Lung microvascular endothelial cell (primary cell): ENCODE measurements at places on chromosomes 6 and 20.

DNA sequence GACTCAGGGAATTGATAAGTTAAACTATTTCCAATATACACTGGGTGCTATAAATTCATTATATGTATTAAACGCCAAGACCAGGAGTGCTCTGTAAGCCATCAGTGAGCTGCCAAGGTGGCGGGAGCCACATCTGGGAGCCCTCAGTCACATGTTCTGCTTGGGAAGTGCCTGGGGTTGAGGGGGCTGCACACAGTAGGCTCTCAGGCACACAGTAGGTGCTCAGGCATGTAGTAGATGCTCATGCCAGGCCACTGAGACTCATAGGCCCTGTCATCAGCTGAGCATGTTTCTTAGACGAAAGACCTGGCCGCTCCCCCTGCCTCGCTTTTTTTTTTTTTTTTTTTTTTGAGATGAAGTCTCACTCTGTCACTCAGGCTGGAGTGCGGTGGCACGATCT lies 83.3 kb upstream of the BHLHE23 start:
- no peak for DNase-seq

DNA sequence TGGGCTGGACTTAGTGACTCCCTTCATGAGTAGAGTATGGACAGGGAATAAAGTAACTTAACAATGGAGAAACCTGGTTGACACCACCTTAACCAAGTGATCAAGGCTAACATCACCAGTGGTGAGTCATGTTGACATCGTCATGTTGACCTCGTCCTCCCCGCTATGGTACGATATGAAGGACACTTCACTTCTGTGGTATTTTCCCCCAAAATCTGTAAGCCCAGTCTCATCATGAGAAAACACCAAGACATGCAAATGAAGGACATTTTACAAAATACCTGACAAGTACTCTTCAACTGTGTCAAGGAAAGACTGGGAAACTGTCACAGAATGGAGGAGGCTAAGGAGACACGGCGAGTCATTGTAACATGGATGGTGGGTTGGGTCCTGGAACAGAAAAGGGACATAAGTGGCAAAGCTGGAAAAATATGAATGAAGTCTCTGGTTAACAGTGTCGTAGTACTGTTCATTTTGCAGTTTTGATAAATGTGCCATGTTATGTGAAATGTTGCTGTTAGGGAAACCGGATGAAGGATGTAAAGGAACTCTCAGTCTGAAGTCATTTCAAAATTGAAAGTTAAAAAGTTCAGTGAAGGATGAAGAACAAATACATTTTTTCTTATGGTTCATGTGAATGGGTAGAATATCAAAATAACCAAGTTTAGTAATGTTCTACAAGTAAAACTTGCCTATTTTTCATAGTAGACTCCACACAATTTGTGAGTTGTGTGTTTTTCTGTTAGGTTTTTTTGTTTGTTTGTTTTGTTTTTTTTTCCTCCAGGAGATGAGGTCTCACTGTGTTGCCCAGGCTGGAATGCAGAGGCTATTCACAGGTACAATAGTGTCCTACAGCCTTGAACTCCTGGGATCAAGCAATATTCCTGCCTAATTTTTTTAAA lies 247.5 kb downstream of the TMEM242 start:
- DNase-seq, result peak; percentile 8

- DNase-seq, result no peak
Observed at GRCh38 chr6:155676346-155676745, 220.7 kb upstream of the NOX3 start.

DNA sequence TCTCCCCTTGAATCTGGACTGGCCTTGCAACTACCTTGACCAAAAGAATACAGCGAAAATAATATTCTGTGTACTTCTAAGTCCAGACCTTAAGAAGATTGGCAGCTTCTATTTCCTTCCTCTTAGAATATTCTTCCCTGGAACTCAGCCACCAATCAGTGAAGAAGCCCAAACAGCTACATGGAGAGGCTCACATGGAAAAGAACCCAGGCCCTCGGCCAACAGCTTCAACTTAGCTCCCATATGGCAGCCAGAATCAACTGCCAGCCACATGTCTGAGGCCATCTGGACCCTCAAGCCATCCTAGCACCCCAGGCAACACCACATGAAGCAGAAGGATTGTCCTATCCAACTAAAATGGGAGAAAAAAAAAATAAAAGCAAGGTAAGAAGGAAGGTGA lies 178.8 kb downstream of the IBTK start:
- DNase-seq, result no peak

- no peak for DNase-seq
Observed at GRCh38 chr20:46899621-46900020, 5.0 kb downstream of the EYA2 start.

GRCh38 chr6:84462698-84463097 lies 235.3 kb upstream of the CEP162 start:
- DNase-seq, result peak; percentile 27

DNA sequence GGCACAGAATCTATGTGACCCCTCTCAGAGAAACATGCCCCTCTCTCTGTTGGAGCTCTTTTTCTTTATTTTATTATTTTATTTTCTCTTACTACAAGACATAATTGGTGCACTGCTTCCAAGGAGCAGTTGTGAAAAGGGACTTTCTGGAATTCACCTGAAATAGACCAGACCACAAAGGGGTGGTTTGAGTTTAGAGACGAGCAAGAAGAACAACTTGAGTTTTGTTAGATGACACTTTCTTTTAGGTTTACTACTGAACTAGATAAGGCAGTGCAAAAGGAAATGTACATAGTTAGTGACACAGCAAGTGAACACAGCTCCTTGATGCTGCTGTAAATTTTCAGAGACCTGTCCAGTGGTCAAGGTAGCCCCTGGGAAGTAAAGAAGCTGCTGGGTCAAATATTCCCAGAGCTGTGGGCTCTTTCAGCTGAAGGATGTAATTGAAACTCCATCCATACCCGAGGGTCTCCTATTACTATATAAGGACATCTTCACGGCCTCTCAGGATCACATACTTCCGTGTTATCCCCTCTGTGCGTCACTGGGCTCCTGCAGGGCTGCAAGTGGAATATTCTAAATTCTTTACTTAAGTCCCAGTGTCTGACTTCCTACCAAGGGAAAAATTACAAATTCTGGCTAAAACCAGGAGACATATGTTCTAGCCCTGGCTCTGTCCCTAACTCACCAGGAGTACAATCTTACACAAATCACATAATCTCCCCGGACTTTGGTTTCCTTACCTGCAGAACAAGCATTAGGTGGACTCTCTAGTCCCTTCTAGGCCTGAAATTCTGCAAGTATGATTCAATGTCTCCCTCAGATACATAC lies 69.1 kb upstream of the ADTRP start:
- no peak for DNase-seq

GRCh38 chr6:127190552-127190951 lies 72.1 kb downstream of the RSPO3 start:
- peak; percentile 73 for DNase-seq

DNA sequence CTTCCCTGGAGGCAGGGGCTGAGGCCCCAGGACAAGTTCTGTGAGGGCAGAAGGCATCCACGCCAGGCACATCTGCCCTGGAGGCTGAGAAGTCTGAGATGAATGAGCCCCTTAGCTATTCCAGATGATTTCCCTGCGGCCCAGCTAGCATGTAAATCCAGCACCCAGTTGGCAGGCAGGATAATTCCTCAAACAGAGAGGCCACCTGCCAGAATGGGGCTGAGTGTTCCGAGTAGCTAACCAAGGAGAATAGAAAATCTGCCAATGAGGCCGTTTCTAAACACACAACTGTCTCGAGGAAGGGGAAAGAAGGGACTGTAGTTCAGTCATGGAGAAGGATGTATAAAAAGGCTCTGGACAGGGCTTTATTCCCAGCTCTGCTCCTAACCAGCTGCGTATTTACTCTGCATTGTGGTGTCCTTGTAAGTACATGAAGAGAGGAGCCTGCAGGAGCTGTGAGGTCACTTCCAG lies 211.4 kb upstream of the CDYL start:
- no peak for DNase-seq

GRCh38 chr20:14538433-14538832 lies 201.0 kb upstream of the FLRT3 start:
- no peak for DNase-seq

GRCh38 chr6:135428078-135428477 lies 69.5 kb downstream of the AHI1 start:
- no peak for DNase-seq

DNA sequence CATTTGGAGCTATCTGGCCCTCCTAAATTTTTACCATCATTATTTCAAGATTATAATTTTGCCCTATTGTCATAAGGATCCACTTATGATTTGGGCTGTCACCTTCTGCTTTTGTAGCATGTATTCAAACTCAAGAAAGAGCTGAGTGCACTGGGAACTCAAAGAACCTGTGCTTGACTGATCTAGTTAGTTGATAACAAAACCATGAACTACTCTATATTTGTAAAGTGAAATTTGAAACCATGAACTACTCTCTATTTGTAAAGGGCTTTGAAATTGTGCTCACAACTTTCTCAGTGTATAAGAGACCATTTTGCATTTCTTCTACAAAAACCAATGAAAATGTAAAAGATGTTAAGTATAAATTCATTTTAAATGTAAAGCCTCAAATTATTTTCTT lies 77.5 kb upstream of the POPDC3 start:
- DNase-seq, result no peak

GRCh38 chr20:6038256-6038655 lies 15.6 kb downstream of the LRRN4 start:
- no peak for DNase-seq

DNA sequence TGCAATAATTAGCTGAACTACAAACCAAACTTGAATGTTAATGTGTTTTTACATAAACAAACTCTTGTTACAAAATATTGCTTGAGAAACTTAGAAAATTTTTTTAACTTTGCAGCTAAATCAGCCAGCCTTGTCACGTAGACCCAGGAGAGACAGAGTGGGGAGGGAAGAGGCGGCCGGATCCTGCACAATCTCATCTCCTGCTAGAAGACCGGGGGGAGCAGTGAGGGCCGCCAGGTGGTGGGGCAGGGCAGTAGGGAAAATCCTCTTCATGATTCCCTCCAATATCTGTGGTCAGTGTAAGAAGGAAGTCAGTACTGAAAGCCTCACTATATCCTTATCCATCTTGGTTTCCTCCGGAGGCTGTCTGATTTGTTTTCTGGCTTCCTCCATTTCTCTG lies 193.3 kb downstream of the PACRG start:
- DNase-seq, result no peak

- no peak for DNase-seq
Observed at GRCh38 chr6:169810066-169810989, 58.9 kb downstream of the ERMARD start.

GRCh38 chr6:84920021-84920420 lies 155.6 kb upstream of the TBX18 start:
- no peak for DNase-seq

- DNase-seq, result no peak
Observed at GRCh38 chr6:122268394-122268793, 131.1 kb upstream of the HSF2 start.

GRCh38 chr6:104638841-104639290 lies 220.9 kb downstream of the HACE1 start:
- no peak for DNase-seq

DNA sequence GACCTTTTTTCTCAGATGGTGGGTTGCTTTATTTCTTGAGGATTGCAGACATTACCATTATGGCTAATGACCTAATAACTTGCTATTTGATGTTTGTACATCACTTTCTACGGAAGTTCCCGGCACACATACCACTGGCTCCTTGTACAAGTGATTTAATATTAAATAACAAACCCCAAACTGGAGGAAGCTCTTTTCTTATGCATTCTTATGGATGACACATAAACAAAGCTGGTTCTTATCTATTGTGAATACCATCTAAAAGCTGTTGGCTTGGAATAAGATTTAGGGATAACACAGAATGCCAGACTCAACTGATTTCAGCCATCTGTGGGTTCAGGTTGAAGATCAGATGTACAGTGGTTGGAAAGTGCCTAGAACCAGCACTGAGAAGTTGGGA lies 272.6 kb downstream of the TSHZ2 start:
- no peak for DNase-seq

- no peak for DNase-seq
Observed at GRCh38 chr6:51495096-51495495, 592.3 kb downstream of the PKHD1 start.

- no peak for DNase-seq
Observed at GRCh38 chr6:36243562-36244212, 26.2 kb upstream of the PNPLA1 start.

- DNase-seq, result no peak
Observed at GRCh38 chr6:112187736-112188135, 66.6 kb downstream of the LAMA4 start.

GRCh38 chr6:168385858-168386735 lies 54.9 kb upstream of the SMOC2 start:
- DNase-seq, result no peak

- DNase-seq, result peak; percentile 58
Observed at GRCh38 chr6:53862662-53863462, 68.1 kb downstream of the LRRC1 start.

DNA sequence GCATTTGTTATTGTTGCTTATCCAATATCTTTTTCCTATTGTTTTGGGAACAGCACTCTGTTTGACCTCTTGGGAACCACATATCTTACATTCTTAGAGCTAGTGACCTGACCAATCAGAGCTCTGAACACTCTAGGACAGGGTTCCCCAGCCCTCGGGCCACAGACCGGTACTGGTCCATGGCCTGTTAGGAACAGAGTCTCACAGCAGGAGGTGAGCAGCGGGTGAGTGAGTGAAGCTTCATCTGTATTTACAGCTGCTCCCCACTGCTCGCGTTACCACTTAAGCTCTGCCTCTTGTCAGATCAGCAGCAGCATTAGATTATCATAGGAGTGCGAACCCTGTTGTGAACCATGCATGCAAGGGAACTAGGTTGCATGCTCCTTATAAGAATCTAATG lies 226.0 kb upstream of the TSHZ2 start:
- DNase-seq, result no peak

DNA sequence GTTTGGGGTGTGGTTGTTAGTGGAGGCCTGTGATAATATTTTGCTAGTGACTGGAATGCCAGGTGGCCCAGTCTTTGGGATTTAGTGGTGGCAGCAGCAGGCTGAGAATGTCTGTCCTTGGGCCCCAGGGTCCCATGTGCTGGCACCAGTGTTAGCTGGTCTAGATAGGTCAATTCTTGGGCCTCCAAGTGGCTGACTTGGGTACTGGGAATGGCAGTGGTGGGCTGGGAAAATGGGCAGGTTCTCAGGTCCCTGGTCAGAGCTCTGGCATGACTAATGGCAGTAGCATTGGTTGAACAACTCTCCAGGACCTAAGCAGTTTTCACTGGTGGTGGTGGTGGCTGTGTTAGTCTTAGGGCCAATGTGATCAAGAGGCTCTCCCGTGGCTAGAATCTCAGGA lies 50.3 kb downstream of the OLIG3 start:
- no peak for DNase-seq

DNA sequence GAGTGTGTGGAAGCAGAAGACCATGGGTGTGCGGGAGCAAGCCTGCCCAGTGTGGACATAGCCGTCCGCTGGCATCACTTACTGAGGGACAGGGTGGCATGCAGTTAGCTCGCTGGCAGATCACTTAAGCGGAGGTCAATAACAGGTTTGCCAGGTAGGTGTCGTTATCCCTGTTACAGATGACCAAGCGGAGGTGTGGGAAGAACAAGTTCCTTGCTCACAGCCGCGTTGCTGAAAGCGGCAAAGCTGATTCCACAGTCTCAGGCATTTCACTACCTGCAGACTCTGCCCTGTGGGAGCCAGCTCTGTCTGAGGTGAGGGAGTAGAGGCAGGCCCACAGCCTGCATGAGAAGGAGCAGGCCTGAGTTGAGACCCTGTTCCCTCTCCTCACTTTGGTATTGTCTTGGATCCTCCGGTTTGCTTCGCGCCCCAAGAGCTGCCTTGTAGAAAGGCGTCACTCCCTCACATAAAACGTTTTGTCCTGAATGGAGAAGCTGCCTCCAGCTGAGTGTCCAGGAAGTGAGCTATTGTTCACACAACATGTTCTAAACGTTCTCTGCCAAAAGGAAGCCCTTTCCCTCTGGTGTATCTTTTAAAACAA lies 96.9 kb downstream of the TCP11 start:
- DNase-seq, result peak; percentile 38
